Aortic smooth muscle cell (primary cell): ENCODE measurements at places on chromosomes 1 and 21. TPM values are rescaled to one million over a fixed set of nuclear protein-coding genes. Genes with fewer than 3 reads are reported as not detected.

Gene LGR6
- not detected in 2 replicates for total RNA-seq

Gene ZNF326
- total RNA-seq, result 5.9 and 7.5 TPM in 2 replicates

Gene GJA8
- total RNA-seq, result not detected in 2 replicates

Gene NEXN
- total RNA-seq, result 11.2 and 26.5 TPM in 2 replicates

Gene TESK2
- total RNA-seq, result 1.6 and 2.9 TPM in 2 replicates

Gene TRAF3IP3
- total RNA-seq, result not detected in 2 replicates

Gene ADGRL4
- 55.9 and 76.8 TPM in 2 replicates for total RNA-seq

Gene AGT
- total RNA-seq, result 1.3 and 1.5 TPM in 2 replicates

Gene SLC2A5
- total RNA-seq, result 0.53 and 0.62 TPM in 2 replicates

Gene SLC41A1
- total RNA-seq, result 14.9 and 17.8 TPM in 2 replicates

Gene RXFP4
- 0.12 TPM in 1 of 2 replicates, not detected in the other for total RNA-seq

Gene MIXL1
- total RNA-seq, result not detected in 2 replicates

Gene LCE6A
- total RNA-seq, result not detected in 2 replicates

Gene SLAMF8
- total RNA-seq, result not detected in 2 replicates

Gene TCHH
- under 0.01 TPM in 1 of 2 replicates, not detected in the other for total RNA-seq

Gene PM20D1
- total RNA-seq, result not detected in 2 replicates

Gene CD247
- total RNA-seq, result 0.26 TPM in 1 of 2 replicates, not detected in the other

Gene ASH1L
- total RNA-seq, result 30.3 and 35.9 TPM in 2 replicates

Gene SLC39A1
- total RNA-seq, result 101 and 104 TPM in 2 replicates

Gene HCN3
- 0.87 and 1.1 TPM in 2 replicates for total RNA-seq

Gene LRRC38
- total RNA-seq, result 0.50 TPM in 1 of 2 replicates, not detected in the other

Gene CSF3R
- total RNA-seq, result not detected in 2 replicates

Gene LDLRAD1
- not detected in 2 replicates for total RNA-seq

Gene TRIM33
- 19.2 and 25.4 TPM in 2 replicates for total RNA-seq

Gene PSMA5
- 46.1 and 47.2 TPM in 2 replicates for total RNA-seq

Gene SLC35E2B
- total RNA-seq, result 18.4 and 19.3 TPM in 2 replicates

Gene FASLG
- not detected in 2 replicates for total RNA-seq

Gene TACSTD2
- not detected in 2 replicates for total RNA-seq

Gene CCDC24
- 4.0 and 4.8 TPM in 2 replicates for total RNA-seq

Gene UTP25
- 11.1 and 16.2 TPM in 2 replicates for total RNA-seq

Gene GNG4
- not detected in 2 replicates for total RNA-seq
